ENCODE measurements at places on chromosomes 1 and 21.
A peak's percentile ranks its signal among the peaks of the same experiment; 100 is the strongest.

- no peak for DNase-seq
These were observed 35.2 kb upstream of the KCNJ15 start for GRCh38 chr21:38221594-38221993.

- DNase-seq, result no peak
These were observed 94.7 kb downstream of the ATP1B1 start for GRCh38 chr1:169201084-169201619.

GRCh38 chr1:185453496-185454192 is 136.6 kb upstream of the IVNS1ABP start:
- DNase-seq, result no peak

- no peak for DNase-seq
These were observed 301 bp upstream of the NUDT17 start for GRCh38 chr1:145845144-145845513.

GRCh38 chr1:113046569-113046968 is 26.4 kb upstream of the LRIG2 start:
- DNase-seq, result no peak

- DNase-seq, result peak; percentile 36
These were observed 59.5 kb downstream of the POFUT2 start for GRCh38 chr21:45228171-45228641.

DNA sequence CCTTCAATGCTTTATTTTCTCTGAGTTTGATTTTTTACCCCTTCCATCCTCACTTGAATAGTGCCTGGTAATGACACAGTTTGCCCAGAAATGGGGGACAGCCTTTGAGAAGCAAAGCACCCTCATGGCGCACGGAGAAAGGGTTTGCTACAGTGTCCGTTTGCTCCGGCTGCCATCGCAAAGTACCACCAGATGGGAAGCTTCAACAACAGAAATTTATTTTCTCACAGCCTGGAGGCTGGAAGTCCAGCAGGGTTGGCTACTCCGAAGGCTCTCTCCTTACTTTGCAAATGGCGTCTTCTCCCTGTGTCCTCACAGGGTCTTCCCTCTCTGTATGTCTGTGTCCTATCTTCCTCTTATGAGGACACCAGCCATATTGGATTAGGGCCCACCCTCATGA is 327.7 kb upstream of the KAZN start:
- DNase-seq, result no peak

GRCh38 chr1:60848583-60849188 is 233.7 kb upstream of the NFIA start:
- DNase-seq, result no peak

DNA sequence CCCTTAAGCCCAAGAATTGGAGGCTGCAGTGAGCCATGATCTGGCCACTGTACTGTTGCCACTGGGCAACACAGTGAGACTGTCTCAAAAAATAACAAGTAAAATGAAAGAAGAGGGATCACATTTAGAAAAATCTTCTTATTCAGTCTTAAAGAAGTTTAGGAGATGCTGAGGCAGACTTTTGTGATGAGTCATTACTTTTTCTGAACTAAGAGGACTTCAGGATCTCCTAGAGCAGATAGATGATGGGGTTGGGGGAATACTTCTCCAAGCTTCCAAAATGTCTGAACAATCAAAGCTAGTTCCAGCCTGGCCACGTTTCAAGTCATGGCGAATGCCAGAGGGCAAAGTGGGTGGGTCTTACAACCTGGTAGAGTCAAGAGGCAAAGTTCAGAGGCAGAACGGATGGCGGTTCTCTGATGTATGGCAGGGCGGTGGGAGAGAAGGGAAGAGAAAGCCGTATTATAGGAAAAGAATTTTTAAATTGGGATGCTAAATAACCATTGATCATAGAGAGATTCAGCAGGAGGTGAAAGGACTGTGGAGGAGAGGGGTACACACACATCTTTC is 2.1 kb upstream of the CIART start:
- no peak for DNase-seq

GRCh38 chr1:35555601-35556477 is 1.4 kb downstream of the KIAA0319L start:
- DNase-seq, result no peak

- DNase-seq, result no peak
These were observed 27.6 kb upstream of the BCAS2 start for GRCh38 chr1:114609026-114609425.

- no peak for DNase-seq
These were observed 132.0 kb downstream of the GALNT2 start for GRCh38 chr1:230199034-230199433.

GRCh38 chr1:186304982-186305949 is 69.8 kb downstream of the TPR start:
- no peak for DNase-seq

- DNase-seq, result no peak
These were observed 22.8 kb upstream of the ABCA4 start for GRCh38 chr1:94143809-94144176.

GRCh38 chr1:76177615-76178014 is 103.1 kb downstream of the ST6GALNAC3 start:
- no peak for DNase-seq

DNA sequence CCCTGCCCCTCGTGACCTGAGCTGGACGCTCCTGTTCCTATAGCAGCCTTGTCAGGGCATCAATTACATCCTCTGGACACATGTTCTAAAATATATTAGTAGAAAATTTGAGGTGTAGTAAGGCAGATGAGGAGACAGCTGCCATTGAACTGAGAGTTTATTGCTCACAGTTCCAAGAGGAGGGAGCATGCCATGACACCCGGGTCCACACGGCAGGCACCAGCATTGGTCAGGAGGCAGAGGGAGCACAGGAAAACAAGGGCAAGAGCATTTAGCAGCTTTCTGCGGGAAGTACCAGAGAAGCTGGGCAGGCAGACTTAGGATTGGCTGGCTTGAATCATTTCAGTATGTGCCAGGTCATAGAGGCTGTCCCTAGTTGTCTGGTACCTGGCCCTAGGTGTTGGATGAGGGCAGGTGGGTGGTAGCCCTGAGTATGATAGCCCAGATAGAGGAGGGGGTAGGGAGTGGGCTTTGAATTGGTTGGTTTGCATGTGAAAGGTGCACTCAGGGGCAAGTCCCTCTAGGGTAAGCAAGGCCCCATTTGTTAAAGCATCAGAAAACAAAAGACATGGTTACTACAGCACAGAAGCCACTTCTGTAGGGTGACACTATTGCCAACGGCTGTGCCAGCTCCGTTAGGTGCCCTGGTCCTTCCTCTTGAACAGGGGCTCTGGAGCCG is 223.6 kb upstream of the RAB4A start:
- no peak for DNase-seq

DNA sequence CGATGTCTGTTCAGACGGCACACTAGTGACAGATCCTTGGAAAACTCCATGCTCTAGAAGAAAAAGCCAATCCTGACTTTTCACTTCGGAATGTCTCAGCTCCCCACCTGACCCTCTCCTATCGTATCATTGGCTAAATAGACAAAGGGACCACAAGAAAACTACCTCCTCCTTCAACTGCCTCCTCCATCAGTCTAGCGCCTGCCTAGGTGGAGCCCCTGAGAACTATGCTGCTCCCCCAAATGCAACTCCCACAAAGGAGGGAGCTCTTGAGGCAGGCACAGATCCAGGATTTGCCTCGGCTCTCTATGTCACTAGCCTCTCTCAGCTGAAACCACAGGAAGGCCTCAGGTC is 148.4 kb downstream of the TOMM20 start:
- no peak for DNase-seq

DNA sequence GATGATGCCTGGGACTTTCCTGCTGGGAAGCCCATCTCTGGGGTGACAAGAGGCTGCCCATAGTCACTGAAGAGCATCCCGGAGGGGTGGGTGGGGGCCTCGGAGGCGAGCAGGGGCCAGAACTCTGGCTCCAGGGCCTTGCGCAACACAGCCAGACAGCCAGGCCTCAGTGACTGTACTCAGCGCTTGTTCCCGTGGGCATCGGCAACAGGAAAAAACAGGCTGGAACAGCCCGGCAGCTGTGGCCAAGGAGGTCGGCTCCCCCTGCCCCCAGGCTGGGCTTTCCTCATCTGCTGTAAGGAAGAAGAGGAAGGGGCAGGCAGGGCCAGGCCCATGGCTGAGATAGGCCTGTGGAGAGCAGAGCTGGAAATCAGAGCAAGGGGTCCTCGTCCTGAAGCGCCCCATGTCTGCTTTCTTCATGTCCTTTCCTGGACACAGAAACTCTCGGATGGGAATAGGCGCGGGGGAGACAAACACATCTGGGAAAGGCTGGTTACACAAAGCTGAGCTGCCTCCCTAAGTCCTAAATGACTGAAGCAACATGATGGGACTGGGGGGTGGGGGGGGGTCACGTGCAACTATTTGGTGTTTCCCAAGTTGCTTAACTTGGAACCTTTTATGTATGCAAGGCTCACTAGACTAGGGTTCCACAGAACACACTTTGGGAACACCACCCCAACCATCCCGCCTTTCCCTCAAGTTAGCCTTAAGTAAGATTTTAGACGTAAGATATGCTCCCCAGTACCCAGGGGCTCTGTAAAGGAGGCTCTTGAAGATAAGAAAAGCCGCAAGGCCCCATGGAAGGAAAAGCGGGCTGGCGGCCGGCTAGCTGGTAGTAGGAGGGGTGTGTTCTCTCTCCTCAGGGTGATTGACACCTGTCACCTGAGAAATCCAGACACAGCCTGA is 30.7 kb downstream of the HSPG2 start:
- no peak for DNase-seq

Data from activated CD4-positive, CD25-positive, alpha-beta regulatory T cell treated with anti-CD3 and anti-CD28 coated beads, Interleukin-2, amount 50 U/mL, for 16 hours (primary cell).